Stimulated activated naive B cell treated with anti-CD40 and anti-IgM and Interleukin-4, amounts not matched to agents 10 μg/mL and 1 μg/mL and 100 μg/mL, for 72 hours (primary cell): ENCODE measurements at places on chromosomes 2 and 18.

- DNase-seq: no peak
Observed at GRCh38 chr2:65553504-65554074, 121.2 kb upstream of the SPRED2 start.

DNA sequence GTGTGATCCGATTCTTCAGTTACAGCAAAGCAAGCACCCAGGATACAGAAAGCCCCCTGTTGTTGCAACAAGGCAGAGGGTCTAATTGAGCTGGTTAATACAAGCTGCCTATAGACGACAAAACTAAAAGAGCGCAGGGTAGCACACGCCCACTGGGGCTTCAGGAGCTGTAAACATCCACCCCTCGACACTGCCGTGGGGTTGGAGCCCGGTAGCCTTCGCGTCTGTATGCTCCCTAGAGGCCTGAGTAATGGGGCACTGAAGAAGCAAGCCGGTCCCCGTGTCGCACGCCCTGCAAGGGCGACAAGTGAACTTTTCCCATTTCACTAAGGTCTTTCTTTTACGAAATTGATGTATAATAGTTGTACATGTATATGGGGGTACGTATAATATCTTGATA lies 24.7 kb upstream of the CHRNA1 start:
- no peak for DNase-seq

DNA sequence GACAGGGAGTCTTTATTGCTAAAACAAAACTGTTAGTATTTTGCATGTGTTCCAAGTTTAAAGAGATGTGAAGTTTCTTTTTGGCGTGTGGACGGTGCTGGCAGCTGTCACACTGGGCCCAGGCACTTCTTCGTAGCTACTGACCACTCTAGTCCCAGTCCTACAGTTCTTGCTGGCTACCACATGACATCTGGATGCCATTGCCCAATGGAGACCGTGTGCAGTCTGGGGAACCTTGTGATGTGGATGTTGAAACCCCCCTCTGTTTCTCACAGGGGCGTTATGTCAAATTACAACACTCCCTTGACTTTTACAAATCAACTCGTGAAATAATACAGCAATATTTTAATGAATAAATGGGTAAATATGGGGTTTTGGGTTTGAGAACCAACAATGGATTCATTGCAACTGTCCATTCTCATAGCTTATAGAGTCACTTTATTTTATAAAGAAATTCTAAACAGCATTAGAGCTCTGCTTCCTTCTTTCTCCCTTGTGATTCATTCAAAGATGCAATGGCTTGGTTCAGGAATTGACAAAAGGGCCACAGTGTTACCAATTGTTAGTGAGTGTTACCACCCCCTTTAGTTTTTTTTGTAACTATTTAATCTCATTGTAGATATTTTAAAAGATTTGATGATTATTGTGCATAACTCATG lies 1.2 kb downstream of the GPD2 start:
- no peak for DNase-seq

- no peak for DNase-seq
Observed at GRCh38 chr2:47065771-47066380, 89.2 kb downstream of the STPG4 start.

- DNase-seq: no peak
Observed at GRCh38 chr2:130241041-130241707, 42.9 kb upstream of the TUBA3E start.

DNA sequence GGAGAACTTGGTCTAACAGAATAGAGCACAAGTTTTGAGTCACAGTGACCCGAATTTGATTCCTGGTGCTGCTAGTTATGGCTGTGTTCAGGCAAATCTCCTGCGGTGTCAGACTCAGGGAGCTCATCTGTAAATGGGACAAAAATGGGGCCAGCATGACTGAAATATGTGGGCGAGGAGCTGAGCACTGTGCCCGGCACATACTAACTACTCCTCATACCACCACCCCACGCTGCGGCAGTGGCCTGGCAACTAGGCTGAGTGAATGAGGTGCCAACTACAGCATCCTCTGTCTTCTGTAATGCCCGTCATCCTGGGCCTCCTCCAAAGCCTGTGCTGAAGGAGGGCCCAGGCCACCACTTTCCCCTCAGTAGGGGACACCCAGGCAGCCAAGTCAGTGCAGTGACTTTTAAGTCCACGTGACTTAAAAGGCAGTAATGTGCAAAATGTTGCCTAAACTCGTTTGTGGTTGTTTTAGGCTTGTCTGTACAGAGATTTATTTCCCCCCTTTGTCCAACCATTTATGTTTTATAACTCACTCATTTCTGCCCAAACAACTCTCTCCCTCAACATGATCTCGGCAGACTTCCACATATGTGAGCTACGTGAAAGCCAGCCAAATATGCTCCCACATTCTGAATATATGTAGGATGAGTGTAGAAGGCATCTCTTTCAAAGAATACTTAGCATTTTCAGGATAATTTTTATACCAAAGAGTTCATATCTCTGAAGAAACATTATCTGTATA lies 773.7 kb downstream of the TSN start:
- no peak for DNase-seq
